Activated gamma-delta T cell treated with Interleukin-2 at 50 U/mL for 16 hours (primary cell): ENCODE measurements at places on chromosomes 2 and 18.

DNA sequence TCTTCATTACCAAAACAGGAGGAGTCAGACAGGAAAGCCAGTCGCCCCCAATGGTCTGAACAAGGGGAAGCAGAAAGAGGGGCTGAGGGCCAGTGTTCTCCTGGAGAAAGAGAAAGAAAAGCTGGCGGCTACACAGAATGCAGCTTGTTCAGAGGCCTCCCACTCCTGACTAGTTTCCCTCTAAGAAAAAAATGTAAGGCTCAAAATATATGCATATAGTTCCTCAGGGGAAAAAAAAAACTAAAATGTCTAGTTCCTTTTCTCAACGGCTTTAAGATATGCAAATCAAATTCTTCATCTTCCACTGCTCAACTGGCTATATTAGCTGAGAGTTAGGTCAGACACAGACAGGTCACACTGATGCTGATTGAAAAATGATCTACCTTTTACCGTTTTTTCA is 18.6 kb downstream of the MBOAT2 start:
- no peak for DNase-seq

- DNase-seq, result no peak
These were observed 31.7 kb downstream of the ZNF516 start for GRCh38 chr18:76463358-76463757.

GRCh38 chr2:240134956-240135520 is 1.1 kb downstream of the COPS9 start:
- DNase-seq, result no peak

- no peak for DNase-seq
These were observed 36.0 kb downstream of the PHLPP1 start for GRCh38 chr18:62751341-62751821.

GRCh38 chr2:15049096-15049993 is 416.8 kb downstream of the LRATD1 start:
- no peak for DNase-seq

- no peak for DNase-seq
These were observed 312.3 kb upstream of the PKDCC start for GRCh38 chr2:41735476-41735875.

GRCh38 chr18:3789525-3789924 is 339.6 kb downstream of the TGIF1 start:
- DNase-seq, result no peak

- no peak for DNase-seq
These were observed 77.8 kb downstream of the SOCS6 start for GRCh38 chr18:70366670-70367069.

DNA sequence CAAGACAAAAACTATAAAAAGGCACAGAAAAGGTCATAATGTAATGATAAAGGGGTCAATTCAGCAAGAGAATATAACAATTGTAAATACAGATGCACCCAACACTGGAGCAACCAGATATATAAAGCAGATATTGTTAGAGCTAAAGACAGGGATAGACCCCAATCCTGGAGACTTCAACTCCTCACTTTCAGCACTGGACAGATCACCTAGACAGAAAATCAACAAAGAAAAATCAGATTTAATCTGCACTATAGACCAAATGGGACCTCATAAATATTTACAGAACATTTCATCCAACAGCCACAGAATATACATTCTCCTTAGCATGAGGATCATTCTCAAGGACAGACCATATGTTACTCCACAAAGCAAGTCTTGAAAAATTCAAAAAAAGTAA is 114.2 kb downstream of the ROCK1 start:
- DNase-seq, result no peak

GRCh38 chr2:73859721-73860586 is 31.2 kb downstream of the STAMBP start:
- DNase-seq, result no peak

DNA sequence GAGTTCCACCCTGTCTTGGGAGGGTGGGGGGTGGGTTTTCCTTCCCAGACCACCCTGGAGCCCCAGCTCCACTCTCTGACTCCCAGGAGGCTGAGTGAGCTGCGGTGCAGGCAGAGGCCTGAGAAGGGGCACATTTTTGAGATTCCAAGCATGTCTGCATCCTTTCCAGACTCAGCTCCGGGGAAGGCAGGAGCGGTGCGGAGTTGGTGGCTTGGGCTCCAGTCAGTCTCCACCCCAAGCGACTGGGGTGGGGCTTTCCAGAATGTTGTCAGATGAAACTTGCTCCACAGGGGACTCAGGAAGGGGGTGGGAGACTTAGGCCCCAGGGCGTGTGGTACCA is 44.2 kb upstream of the HS6ST1 start:
- DNase-seq, result no peak

- DNase-seq, result peak; percentile 14
These were observed at the start of gene B4GALT6 for GRCh38 chr18:31684279-31685096. Gene B4GALT6, minus strand, starts transcription at chr18:31684581. Its CDS starts 155 bp downstream, at chr18:31684426.

DNA sequence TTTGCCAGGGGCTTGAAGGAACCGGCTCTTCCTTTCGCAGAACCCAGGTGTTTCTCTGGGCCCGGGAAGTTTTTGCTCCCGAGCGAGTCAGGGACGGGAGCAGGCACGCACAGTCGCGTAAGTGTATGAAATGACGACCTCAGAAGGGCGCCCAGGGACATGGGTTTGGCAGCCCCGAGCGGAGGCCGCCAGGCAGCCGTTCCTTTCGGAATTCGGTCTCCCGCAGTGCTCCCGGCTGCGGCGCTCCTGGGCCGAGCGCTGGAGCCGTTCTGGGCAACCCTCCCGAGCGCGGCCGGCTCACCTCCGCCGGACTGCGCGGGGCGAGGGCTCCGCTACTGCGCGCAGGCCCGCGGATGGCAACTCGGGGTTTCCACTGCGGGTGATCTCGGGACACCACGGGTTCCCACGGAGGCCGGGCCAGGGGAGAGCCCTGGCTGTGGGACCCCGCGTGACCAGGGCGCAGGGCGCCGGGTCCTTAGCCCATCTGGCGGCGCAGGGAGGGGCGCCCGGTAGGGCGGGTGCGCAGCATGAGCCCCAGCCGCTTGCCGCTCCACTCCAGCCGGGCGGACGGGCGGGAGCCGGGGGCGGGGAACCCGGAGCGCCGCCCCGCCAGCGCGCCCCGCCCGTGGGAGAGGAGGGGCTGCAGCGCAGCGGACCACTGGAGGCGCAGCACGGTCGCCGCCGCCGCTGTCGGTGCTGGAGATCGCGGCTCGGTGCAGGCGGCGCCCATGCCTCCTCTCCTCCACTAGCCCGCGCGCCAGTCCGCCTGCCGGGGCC is at the start of gene OSBPL6:
OSBPL6 (plus strand) TSS at position 690 of the 777 bp plus-strand sequence. CDS start 111,673 bp downstream, outside the sequence.
- DNase-seq, result peak; percentile 22

DNA sequence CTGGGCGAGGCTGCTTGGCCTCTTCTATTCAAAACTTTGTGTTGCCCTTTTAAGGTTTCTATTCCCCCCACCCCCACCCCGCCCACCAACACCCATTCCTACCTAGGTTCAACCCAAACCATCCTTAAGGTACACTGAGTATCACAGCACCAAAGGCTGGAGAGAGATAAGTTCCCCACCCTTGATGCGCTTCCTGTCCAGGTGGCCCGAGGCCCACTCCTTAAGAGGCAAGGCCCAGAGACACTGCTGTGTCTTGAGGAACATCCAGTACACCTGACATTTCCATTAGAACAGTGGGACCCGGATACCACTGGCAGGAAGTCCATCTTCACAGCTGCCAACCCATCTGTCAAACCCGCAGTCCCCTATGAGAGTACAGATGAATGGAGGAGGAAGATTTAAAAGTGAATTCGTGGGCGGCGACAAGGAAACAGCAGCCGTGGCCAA is 277 bp upstream of the INPP1 start:
- DNase-seq, result no peak

- no peak for DNase-seq
These were observed 84.2 kb upstream of the LYPD6 start for GRCh38 chr2:149246186-149246585.

GRCh38 chr2:63053889-63054602 is 3.4 kb downstream of the OTX1 start:
- no peak for DNase-seq

GRCh38 chr2:85578243-85579180 is 1.1 kb downstream of the VAMP8 start:
- DNase-seq, result no peak

- DNase-seq, result no peak
These were observed 92.8 kb upstream of the TTC39C start for GRCh38 chr18:23921716-23922285.

GRCh38 chr18:63120620-63121019 is 198.9 kb downstream of the BCL2 start:
- DNase-seq, result no peak

- DNase-seq, result no peak
These were observed 216.4 kb downstream of the ZNF385B start for GRCh38 chr2:179645047-179645446.

DNA sequence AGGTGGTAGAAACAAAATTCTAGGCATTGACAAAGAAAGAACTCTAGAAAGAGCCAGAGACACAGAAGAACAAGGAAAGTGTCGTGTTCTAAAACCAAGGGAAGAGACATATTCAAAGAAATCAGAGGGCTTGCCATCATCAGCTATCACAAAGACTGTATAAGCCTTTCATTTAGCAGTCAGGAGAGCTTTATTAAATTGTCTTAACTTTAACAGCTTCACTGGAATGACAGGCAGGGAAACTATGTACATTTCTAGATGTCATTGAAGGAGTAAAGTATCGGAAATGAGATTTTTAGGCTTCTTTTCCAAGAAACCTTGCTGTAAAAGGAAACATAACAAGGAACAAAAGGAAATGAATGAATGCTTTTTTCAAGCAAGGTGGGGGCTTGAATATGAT is 15.8 kb downstream of the KYNU start:
- DNase-seq, result no peak

DNA sequence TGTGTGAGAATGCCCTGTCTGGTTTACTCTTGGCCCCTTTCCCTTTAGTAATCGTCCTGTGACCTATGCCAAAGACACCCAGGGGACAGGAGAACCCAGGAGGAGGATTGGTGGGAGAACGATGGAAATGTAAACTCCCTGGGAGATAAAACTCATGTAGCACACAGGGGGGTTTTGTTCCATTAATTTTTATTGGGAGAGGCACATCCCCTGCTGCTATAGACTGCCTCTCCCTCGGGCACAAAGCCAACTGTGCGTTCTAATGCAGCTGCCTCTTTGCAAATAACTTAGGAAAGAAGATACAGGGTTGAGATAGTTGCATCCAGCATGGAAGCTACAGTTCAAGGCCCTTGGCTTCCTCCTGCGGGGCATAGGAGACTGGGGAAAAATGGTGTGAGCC is 489.6 kb downstream of the SLC4A3 start:
- DNase-seq, result no peak

DNA sequence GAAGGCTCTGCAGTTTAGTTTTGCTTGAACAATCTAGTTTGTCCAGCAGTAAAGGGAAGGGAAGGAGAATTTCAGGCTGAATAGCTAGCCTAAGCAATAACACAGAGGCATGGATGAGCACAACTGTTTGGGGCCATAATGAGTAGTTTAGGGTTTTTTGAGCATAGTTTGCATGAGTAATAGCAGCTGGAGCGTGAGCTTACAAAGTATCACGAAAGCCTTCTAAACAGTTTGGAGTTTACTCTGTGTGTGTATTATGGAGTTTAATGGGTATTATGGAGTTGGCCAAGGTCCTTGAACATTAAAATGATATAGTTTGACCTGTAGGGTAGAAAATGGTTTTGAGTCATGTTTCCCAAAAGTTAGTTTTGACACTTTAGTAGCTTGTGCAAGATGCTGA is 782.3 kb downstream of the ERBB4 start:
- no peak for DNase-seq

- peak; percentile 65 for DNase-seq
These were observed 6.5 kb upstream of the CAPN10 start for GRCh38 chr2:240579771-240580614.

DNA sequence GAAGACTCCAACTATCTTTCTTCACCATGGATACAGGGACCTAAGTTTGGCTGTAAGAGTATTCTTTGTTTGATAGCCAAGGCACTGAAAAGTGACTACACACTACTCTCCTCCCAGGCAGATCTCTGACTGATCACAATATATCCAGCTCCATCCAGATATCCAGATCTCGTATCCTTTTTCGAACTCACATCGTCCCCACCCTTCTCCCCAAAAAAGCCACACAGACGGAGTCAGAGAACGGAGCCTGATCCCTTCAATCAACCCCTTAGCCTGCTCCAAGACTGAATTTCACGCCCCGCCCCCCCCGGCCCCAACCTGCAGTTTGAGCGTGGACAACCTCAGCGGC is 533 bp downstream of the DHX57 start:
- no peak for DNase-seq

DNA sequence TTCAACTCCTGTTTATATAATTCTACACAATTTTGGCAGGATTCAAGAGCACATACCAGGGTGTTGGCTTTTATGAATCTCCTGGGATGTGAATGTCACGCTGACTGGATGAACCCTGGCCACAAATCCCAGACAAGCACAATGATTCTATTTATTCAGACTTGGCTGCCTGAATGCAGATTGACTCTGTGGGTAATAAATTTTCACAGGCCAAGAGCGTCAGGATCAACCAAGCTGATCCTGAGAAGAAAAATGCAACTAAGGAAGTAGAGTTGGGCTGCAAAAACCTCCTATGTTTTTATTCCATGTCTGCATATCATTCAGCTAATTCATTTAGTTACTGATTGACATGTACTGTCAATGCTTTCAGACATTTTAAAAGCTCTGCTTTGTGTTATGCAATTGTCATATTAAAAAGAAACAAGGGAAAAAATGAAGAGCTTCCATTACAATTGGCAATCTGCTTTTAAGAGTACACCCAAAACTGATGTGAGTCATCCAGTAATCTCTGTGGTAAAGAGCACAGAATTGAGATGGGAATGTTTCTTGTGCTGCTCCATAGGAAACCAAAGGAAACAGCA is 173.0 kb upstream of the REV1 start:
- DNase-seq, result no peak

DNA sequence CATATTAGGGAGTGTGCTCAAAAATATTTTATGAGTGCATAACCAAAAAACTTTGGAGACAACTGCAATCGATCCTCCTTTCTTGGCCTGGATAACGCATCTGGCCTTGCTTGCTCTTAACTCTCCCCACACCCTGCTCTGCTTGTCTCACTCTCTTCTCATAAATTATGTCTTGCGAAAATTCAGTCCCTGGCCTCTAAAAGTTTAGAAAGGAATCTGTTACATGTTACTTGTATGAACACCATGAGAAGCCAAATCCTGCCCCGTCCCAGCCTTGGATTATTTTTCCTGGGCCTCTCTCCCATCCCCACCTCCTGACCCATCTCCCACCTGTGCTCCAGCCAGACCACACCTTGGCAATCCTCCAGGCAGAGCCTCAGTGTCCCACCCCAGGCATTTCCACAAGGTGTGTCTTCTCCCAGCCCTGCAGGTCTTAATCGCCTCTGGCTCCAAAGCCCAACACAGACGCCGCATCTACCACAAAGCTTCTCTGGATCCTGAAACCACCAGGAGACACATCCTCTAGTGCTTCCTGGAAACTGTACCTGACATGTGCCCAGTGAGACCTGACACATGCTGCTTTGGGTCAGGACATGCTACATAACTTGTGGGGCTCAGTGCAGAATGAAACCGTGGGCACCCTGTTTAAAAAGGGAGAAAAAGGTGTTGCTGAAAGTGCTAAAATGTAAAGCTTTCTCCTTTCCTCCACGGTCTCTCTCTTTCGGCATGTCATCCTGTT is 99.6 kb upstream of the ST3GAL5 start:
- no peak for DNase-seq

- DNase-seq, result no peak
These were observed 23.4 kb upstream of the CERS6 start for GRCh38 chr2:168432565-168433186.
